Inflammatory macrophage (primary cell): ENCODE measurements at places on chromosomes 7 and 10.

DNA sequence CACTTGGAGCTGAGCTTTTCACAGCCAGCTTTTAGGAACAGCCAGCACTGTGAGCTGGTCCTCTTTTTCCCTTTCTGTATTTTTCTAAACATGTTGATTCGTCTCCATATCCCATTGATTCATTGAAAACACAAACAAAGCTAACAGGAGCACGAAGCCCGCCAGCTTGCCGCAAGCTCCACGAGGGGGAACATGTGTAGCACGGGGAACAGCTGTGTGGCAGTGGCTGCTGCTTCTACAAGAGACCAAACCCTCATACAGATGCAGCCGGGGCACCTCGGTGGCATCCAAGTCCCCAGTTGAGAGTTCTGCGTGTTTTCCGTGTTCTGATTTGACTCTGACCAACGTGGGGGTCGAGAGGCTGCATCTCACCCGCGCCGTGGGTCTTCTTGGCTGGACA is 80.8 kb upstream of the SH2B2 start:
- no peak for DNase-seq

DNA sequence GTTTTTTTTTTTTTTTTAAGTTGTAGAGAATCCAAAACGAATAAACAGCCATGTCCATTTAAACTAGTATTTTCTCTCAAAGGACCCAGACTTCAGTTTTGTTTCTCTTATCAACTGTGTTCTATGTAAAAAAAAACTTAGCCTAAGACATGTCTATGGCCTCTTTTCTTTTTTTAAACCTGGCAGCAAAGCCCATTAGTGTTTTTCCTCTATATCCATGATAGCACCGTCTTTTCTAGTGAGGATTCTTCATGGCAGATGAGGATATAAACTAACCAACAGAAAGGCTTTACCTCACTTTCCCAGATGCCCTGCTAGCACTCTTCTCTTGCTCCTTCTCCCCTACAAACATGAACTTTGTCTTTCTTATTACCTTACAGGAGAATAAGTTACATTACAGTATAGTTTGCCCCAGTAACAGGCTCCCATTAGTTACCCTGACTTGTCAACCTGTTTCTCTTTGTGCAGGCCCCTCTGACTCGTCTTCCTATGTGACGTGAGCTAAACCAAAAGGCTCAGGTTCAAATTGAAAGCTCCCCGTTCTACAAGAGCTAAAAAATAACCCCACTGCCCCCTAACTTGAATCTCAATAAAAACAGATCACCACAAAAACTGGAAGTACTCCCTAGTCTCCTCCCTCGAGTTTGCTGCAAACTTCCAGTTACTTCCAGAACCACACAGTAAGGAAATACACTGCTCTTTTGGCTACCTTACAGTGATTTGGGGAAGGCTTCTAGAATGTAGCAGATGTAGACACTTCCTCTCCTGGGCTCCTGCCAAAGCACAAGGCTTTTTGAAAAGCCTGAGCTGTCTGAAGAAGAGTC is 20.1 kb downstream of the P4HA1 start:
- peak; percentile 50 for DNase-seq

DNA sequence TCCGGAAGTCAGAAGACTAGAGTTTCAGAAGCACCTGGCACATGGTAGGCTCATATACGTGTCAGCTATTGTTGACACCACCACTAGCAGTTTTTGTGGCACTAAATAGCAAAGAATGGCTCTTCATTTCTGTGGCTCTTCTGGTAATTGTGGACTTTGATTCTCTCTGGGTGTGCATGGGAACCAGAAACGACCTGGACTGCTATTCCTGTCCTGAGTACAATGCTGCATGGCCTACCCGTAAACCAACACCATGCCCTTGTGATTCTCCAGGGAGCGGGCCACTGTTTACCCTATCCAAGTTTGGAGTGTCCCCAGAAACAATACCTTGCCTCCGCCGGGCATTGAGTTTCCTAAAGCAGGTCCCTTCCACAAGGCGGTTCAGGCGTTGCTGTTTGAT is 162.9 kb upstream of the AOAH start:
- no peak for DNase-seq

DNA sequence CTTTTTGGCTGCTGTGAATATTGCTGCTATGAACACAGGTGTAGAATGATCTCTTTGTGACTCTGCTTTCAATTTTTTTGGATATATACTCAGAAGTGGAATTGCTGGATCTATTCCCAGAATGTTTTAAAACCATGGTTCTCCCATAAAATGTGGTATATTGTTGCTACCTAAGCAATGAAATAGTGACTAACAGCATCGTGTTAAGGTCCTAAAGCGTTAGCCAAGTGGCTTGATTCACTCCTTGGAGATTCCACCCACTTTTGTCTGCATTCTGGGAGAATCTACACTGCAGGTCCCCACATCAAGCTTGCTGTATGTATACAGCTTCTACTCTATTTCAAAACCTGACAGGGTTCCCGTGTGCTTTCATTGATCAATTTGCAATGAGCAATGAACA is 105.6 kb downstream of the CDK6 start:
- DNase-seq: no peak

- DNase-seq: no peak
These were observed 2.4 kb downstream of the RBM20 start for GRCh38 chr10:110646417-110647135.

GRCh38 chr10:92011560-92012214 is 88.1 kb downstream of the BTAF1 start:
- no peak for DNase-seq

DNA sequence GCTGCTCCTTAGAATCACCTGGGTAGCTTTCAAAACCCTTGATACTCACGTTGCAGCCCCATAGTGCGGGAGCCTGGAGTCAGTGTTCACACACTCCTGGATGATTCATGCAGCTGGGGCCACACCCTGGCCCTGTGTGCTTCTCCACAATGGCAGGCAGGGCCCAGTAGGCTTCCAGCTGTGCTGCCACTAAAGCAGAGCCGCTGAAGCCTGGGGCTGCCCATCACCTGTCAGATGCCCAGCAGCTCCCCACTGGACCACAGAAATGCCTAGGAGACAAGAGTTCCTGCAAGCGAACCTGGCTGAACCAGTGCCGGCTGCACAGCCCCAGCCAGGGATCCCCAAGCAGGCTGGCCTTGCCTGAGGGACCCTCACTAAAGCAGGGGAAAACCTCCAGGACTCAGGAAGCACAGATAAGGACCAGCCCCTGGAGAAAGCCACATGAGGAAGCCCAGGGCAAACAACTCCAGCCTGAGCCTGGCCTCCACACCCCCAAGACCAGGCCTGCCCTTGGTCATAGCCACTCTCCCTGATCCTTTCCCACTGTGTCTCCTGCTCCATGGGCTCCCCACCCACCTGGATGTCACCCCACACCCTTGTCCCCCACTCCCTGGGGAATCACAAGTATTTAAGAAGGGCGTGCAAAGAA is 111.9 kb downstream of the GRID1 start:
- DNase-seq: no peak

DNA sequence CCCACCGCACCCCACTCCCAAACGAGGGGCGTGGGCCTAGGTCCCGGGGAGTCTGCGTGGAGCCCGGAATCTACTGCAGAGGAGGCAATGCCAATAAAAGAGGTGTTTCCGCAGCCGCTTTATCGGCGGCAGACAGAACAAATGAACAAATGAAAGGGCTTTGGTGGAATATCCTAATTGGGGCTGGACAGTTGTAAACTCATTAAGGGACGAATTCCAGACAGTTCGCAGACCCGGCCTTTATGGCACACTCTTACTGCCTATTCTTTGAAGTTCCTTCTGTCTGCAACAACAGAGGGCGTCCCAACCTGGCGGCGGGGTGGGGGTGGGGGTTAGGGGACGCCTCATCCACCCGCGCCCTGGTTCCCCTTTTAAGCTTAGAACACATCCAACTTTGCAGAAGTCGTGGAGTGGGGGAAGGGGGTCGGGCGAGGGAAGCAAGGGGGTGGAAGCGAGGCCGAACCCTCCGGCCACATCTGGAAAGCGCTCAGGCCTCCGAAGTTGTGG is 4.1 kb downstream of the HOXA9 start:
- peak; percentile 61 for DNase-seq

GRCh38 chr7:65477326-65477725 is 103.7 kb downstream of the ZNF92 start:
- no peak for DNase-seq

DNA sequence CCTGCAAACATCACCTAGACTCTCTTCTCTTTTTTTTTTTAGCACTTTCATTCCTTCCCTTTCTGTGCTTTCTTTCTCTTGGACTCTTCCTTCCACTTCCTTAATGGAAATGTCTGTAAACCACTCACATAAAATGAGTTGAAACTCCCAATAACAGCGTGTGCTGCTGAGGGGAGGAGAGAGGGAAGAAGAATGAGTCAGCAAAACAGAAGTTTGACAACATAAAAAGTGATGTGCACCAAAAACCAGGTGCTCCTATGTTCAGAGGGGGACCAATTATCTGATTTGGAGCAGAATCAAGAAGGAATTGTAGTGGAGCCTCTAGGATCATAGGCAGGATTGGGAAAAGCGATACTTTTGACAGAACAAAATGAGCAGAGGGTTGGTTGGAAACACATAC is 712.1 kb upstream of the IGFBP3 start:
- no peak for DNase-seq

- no peak for DNase-seq
These were observed 29.9 kb upstream of the DDX50 start for GRCh38 chr10:68871105-68871711.
